ENCODE measurements at places on chromosomes 1 and 21.

DNA sequence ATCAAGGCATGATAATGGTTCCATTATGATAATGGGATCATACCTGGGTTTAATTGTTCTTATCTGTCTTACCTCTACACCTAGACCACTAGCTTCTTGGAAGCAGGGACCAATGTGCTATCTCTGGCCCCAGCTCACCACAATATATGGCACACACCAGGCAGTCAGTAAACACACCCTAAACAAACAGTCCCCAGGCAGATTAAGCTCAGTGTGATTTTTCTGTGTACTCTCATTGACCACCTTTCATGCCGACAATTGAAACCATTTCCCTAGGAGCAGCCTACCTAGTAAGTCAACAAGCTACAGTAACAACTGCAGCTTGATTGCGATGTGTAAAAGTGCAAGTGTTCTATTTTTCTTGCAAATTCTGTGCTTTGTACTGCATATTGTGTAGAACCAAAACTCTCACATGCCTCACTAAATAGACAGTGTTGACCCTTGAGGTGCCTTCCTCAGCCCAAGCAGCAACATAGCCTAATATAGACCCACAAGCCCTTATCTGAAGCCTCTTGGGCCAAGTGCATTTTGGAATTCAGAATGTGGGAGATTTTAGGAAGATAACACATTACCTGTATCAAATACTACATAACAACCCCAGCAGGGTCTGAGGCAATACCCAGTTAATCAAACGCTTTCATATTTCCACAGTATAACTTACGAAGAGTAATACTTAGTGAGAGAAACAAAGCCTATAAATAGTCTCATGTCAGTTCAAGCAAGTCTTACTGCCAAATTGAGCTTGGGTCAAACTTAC is 32.0 kb downstream of the INPP5B start:
- no peak for DNase-seq

GRCh38 chr1:197096137-197096536 is 29.1 kb upstream of the F13B start:
- DNase-seq: no peak

DNA sequence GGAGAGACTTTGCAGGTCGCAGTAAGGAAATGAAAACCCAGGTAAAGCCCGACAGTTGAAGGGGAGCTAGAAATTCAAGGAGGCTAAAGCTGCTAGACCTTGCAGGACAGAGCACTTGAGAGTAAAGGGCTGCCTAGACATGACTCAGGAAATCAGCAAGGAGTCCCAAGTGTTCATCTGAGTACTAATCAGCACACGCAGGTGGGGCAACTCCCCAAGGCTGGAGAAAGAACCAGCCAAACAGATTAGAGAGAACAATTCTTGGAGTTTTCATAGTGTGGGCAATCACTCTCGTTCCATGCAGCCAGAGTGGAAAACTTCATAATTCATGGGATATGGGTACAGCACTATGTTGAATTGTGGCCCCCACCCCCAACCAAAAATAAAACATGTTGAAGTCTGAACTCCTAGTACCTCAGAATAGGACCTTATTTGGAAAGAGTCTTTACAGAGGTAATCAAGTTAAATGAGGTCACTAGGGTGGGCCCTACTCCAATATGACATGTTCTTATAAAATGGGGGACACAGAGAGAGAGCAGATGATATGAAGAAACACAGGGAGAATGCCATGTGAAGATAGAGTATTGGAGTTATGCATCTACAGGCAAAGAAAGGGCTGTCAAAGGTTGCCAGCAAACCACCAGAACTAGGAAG is 28.0 kb downstream of the SYDE2 start:
- DNase-seq: no peak

DNA sequence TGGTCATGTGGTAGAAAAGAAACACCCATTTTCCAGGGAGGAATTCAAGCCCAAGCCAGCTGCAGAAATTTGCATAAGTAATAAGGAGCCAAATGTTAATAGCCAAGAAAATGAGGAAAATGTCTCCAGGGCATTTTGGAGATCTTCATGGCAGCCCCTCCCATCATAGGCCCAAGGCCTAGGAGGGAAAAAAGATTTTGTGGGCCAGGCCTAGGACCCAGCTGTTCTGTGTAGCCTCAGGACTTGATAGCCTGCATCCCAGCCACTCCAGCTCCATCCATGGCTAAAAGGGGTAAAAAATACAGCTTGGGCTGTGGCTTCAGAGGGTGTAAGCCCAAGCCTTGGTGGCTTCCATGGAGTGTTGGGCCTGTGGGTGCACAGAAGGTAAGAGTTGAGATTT is 21.4 kb upstream of the LYPD8 start:
- DNase-seq: no peak

GRCh38 chr1:200415227-200415626 is 5.4 kb upstream of the ZNF281 start:
- no peak for DNase-seq

- no peak for DNase-seq
These were observed 181.6 kb downstream of the PRDM16 start for GRCh38 chr1:3250624-3251023.

DNA sequence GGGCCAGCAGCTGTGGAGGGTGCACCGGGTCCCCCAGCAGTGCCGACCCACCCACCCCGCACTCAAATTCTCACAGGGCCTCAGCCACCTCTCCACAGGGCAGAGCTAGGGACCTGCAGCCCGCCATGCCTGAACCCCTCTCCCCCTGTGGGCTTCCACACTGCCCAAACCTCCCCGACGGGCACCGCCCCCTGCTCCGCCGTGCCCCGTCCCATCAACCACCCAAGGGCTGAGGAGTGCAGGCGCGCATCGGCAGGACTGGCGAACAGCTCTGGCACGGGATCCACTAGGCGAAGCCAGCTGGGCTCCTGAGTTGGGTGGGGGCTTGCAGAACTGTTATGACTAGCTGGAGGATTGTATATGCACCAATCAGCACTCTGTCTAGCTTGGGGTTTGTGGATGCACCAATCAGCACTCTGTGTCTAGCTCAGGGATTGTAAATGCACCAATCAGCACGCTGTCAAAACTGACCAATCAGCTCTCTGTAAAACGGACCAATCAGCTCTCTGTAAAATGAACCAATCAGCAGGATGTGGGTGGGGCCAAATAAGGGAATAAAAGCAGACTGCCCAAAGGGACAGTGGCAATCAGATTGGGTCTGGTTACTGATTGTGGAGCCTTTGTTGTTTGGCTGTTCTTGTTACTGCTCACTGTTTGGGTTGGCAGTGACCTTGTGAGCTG is 12.4 kb upstream of the RCAN3 start:
- DNase-seq: no peak

DNA sequence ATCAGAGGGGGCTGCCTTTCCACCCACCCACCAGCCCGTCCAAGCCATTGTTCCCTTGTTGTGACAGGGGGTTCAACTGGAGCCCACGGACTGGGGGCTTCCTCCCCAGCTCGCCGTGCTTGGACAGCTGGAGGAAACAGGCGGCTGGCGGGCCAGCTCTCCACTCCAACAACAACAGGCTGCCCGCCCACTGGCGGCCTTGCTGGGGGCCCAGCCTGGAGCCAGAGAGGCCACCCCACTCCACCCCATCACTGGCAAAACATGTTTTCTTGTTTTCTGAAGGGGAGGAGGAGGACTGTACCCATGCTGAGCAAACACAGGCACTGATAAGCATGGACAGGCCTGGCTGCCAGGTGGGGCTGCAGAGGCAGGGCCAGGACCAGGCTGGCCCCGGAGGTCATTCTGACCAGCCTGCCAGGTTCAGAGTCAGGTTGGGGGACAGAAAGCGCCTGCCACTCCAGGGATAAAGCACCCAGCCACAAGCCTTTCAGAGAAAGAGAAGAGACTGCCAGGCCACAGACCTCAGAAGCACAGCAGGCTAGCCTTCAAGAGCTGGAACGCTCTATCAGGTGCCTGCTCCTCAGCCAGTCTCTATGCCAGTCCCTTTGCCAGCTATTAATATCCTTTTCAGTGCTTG is 32.8 kb downstream of the GJA4 start:
- no peak for DNase-seq

DNA sequence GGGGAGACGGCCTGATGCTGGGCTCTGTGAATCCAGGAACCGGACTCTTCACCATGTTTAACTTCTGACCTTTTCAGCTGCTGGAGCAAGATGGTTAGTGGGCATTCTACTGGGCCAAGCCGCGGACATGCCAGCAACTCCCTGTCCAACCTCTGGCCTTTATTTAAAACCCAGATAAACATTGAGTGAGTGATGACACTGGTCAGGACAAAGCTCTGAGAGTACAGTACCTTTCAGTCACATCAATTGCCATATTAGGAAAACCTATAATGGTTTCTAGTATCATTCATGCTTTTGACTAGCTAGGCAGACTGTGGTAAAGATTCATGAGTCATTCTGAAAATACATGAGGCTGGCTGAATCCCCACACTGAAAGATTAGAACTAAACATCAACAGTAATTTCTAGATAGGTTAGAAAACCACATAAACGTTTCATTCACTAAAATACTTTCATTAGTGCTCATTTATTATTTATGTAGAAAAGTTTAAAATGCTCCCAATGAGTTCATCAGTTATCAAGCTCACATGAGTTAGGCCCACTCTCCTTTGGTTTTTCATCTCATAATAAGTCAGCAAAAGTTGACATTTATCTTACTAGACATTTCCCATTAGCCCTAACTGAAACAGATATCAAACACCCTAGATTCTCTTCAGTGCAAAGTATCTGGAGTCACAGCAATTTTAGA is 7.1 kb upstream of the ACTA1 start:
- no peak for DNase-seq

GRCh38 chr1:32045772-32046171 is 27.0 kb upstream of the TMEM39B start:
- no peak for DNase-seq

DNA sequence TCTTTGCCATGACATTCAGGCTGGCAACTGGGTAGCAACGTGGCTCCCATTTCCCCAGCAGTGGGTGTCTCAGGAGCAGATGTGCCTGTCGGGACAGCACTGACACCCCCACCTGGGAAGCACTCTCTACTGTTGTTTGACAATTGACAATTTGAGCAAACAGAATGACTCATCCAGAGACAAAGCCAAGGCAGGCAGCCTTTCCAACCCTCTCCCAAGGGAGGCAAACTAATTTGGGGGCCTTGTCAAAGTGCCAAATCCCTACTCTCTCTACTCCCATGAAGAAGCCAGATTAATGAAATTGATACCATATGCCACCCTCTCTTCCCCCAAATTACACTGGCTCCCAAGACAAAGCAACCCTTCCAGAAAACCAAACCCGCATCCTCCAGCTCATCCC is 65.6 kb downstream of the GRIK3 start:
- DNase-seq: no peak

DNA sequence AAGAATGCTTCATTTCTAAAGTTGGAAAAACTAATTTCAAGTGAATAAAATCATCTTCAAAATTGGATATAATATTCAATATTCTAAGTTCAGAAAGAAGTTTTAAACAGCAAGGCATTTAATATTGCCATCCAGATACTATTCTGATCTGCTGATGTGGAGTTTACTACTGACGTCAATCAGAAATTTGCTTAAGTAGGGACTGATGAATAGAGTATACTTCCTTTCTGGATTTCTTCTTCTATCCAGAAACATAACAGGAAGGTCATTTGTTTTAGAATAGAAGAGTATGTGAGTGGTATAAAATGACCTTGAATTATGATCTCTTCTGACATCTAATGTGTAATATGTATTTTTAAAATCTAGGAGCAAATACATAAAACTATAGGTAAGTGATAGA is 308.1 kb upstream of the ADGRL2 start:
- DNase-seq: no peak

- DNase-seq: no peak
These were observed 11.1 kb upstream of the MSTO1 start for GRCh38 chr1:155598842-155599331.

GRCh38 chr1:63023171-63023570 is 239.2 kb downstream of the ATG4C start:
- DNase-seq: no peak

DNA sequence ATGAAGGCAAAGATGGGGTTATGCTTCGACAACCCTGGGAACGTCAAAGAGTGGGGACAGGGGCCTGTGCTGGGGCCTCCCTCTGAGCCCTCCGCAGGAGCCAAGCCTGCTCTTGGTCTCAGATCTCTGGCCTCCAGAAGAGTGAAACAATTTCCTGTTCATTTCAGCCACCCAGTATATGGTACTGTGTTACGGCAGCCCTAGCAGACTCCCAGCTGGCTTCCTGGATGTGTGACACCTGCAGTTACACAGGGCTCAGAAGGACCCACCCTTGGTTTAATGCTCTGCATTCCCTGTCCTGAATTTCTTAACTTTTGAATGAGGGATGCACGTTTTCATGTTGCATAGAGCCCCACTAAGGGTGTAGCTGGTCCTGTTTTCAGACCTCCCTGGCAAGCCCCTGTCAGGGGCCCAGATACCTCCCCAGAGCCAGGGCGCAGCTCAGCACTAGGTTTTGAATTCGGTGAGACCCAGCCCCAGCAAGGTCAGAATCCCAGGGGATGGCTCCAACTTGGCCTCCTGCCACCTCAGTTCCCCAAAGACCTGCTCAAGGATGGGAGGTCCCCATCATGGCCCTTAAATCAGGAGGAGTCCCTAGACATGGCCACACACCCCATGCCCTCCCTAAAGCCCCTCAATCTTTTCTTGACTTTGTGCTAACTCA is 79.0 kb upstream of the IFFO2 start:
- no peak for DNase-seq

- DNase-seq: no peak
These were observed 58.1 kb downstream of the CASZ1 start for GRCh38 chr1:10738061-10739058.

DNA sequence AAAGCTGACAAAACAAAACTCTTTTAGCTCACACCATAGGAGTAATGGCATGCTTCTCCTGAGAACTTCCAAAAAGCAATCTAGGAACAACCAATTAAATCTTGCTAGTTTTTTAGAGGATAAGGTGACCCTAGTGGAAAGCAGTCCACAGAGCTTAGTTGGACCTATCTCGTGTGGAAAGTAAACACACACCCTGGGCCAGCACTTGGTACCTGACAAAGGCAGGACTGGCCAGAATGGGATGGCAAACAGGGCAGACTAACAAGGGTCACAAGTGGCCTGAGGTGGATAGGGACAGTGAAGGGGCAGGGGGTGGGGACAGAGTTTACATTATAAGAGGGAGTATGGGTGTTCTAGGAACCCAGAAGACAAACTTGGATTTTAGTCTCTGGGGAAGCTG is 22.0 kb downstream of the FMO4 start:
- no peak for DNase-seq

DNA sequence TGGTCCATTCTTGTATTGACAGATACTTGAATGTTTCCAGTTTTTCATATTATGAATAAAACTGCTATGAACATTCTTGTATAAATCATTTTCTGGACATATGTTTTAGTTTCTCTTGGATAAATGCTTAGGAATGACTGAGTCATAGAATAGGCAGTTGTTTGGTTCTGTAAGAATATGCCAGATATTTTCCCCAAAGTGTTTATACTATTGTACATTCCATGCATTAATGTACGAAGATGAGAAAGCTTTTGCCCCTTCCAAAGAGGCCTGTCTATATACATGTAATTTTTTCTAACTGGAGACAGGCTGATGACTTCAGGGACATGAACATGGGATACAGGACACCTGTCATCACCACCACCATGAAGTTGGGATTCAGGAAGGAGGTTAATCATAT is 11.3 kb downstream of the NBPF3 start:
- DNase-seq: no peak
